Renal pelvis (tissue), 12 donors: ENCODE measurements at places on chromosomes 2 and 18.
A peak's percentile ranks its signal among the peaks of the same experiment; 100 is the strongest.

GRCh38 chr18:23229472-23229871, 94.2 kb downstream of the CABLES1 start:
- no peak for DNase-seq

- DNase-seq, result no peak
These were observed 487.0 kb downstream of the SLC4A3 start for GRCh38 chr2:220114443-220114842.

DNA sequence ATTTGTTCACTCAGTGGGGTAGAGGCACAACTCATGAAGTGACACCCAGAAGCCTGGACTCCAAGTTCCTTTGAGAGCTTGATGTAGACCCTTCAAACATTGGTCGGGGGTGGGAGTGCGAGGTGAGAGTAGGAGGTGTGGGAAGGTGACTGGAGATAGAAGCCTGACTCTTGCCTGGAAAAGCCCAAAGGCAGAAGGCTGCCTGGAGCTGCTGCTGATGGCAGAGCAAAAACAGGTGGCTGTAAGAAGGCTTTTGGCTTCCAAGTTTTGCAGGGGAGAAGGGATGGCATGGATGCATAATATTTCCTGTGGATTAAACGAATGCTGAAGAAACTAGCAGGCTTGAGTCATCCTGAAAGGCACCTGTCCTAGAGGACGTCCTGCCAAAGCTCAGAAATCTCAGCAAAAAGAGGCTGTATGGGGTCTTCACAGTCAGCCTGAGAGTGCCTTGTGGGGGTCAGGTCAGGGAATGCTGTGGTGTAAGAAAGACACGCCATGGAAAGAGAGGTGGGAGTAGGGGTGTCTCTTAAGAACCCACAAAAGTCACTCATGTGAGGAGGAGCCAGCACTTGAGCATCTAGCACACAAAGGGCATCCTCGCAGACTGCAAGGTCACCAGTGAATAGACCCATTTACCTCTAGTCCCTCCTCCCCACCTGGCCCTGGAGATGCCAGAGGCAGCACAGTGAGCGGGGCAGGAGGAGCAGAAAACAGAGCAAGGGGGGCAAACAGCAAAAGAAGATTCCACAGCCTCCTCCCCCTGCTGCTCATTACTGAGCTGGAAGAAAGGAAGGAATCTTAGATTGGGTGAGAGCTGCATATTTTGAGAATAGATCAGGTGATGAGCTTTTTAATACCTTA, 37.5 kb downstream of the FASTKD2 start:
- no peak for DNase-seq

GRCh38 chr2:7427293-7428060, 510.3 kb downstream of the RNF144A start:
- DNase-seq, result peak; percentile 65

DNA sequence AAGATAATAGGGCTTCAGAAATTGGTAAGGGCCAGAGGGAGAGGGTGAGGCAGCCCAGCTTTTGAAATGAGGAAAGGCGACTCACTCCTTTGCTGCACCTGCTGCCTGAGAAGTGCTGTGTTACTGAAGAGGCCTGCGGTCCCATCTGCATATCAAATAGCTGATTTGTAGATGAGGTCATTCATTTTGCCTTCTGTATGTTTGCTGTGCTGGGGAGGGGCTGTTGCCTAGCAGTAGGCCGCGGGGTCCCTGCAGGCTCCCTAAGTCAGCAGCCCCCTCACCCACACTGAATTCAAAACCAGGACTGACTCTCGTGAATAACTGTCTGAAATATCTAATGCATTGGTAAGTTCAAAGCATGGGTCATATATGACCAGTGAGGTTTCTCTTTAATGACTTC, 377.2 kb downstream of the SOX11 start:
- no peak for DNase-seq

GRCh38 chr2:146634230-146635097, 1210.4 kb upstream of the ACVR2A start:
- no peak for DNase-seq

DNA sequence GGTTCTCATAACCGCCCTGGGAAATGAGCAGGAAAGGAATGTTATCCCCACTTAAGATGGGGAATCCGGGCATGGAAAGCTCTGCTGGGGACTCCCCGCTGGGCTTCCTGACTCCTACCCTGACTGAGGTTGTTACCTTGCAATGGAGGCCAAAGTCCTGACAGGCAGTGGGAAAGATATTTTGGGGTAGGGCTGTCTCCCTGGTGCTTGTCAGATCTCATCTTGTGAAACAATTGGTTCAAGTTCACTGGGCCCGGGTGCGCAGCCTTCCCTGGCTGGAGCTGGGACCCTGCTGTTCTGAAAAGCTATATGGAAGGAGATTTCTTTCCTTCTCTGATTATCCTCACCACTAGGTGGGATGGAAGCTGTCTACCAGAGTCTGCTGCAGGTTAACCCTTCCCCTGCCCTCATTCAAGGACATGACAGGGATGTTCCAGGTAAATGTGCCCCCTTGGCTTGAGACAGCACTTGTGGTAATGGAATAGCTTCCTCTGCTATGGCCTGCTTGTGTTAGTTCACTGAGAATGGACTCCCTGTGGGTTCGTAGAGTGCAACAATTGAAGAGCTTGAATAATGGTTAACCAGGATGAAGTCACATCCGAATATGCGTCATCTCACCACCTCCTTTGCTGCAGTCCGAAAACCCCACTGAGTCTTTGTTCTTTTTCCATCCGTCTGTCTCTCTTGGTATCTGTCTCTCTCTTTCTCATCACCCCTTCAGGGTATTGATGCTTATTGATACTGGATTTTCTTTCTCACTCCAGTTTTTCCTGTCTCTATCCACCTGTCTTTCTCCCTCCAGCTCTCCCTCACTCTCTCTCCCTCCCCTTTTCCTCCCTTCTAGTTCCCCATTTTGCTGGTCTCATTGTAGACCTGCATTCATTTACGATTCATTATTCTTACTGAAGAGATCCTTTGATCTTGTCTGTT, 67.8 kb upstream of the EPAS1 start:
- DNase-seq, result no peak

DNA sequence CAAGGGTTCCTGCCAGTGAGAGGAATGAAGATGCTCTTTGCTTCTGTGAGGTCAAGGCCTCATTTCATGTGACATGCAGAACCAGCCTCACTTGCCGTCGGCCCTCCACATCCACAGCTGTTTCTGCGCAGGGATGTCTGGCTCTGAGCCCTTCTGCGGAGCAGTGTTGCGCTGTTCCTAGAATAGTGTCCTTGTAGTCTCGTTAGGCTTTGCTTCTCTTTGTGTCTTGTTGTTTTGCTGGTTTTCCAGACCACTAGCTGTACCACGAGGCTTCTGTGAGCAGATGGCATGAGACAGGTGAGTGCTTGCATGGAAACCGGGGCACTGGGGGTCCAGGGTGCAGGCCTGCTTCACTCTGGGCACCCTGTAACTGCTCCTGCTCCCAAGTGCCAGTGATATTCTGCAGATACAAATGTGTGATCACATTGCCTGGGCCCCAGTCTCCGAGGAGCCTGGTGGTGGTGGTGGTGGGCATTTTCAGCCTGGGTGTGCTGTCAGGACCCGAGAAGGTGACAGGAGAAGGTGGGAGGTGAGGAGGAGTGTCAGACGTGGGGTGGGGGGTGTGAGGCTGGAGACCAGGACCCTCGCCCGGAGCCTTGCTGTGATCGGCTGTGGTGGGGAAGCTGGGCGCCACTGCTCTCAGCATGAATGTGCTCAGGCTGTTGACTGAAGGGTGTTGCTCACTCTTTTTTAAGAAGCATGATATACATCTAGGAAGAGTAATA, 34.3 kb downstream of the LDLRAD4 start:
- DNase-seq, result no peak

DNA sequence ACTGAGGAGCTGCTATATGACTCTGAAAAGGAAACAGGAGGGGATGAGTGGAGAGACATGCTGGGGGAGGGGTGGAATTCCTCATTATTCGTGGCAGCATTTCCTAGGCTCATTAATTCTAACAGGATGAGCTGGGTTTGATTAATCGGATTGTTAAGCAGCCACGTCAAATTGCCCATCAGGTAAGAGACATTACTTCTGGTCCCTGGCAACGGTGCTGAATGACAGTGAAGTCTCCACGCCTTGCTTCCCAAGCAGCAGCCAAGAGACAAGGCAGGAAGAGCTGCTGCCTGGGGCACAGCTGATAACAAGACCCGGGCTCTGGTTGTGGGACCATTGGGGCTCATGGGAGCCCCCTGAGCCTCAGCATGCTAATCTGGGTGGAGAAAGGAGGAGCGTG, 86.6 kb downstream of the MARCHF4 start:
- peak; percentile 77 for DNase-seq

- no peak for DNase-seq
These were observed 24.4 kb upstream of the THOC1 start for GRCh38 chr18:292271-292670.

DNA sequence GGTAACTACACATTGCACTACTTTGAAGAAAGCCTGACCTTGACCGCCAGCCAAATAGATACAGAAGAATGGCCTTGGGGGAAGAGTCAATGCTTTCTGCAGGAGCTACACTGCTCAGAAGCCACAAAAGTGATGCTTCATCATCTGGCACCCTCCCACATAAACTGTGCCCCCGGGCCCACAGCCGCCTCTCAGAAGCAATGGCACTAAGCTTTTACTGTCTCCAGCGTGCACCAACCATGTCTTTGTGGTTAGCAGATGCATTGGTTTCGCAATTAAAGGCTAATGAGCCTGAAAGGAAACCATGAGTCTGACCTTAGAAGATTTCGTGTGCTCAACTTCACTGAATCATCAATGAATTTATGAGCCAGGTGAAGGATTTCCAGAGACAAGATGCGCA, 209.4 kb upstream of the TRIB2 start:
- peak; percentile 41 for DNase-seq
